ENCODE measurements at places on chromosomes 1 and 21. TPM values are rescaled to one million over a fixed set of nuclear protein-coding genes. Genes with fewer than 3 reads are reported as not detected.

Gene BCAS2
- total RNA-seq: 30.4 TPM

Gene DENND2C
- total RNA-seq: 0.41 TPM

Gene OPN3
- total RNA-seq: 50.7 TPM

Gene ST6GALNAC3
- 1.2 TPM for total RNA-seq

Gene CFAP57
- 0.31 TPM for total RNA-seq

Gene ACTA1
- total RNA-seq: not detected

Gene SRSF4
- 50.7 TPM for total RNA-seq

Gene TMEM52
- 0.65 TPM for total RNA-seq

Gene RCSD1
- 0.06 TPM for total RNA-seq

Gene GBP4
- 0.05 TPM for total RNA-seq

Gene S100A1
- 0.15 TPM for total RNA-seq

Gene TRNP1
- 199 TPM for total RNA-seq

Gene HUNK
- 1.3 TPM for total RNA-seq

Gene EXO5
- 3.8 TPM for total RNA-seq

Gene SORT1
- total RNA-seq: 4.4 TPM
